ENCODE measurements at places on chromosomes 1 and 21.

DNA sequence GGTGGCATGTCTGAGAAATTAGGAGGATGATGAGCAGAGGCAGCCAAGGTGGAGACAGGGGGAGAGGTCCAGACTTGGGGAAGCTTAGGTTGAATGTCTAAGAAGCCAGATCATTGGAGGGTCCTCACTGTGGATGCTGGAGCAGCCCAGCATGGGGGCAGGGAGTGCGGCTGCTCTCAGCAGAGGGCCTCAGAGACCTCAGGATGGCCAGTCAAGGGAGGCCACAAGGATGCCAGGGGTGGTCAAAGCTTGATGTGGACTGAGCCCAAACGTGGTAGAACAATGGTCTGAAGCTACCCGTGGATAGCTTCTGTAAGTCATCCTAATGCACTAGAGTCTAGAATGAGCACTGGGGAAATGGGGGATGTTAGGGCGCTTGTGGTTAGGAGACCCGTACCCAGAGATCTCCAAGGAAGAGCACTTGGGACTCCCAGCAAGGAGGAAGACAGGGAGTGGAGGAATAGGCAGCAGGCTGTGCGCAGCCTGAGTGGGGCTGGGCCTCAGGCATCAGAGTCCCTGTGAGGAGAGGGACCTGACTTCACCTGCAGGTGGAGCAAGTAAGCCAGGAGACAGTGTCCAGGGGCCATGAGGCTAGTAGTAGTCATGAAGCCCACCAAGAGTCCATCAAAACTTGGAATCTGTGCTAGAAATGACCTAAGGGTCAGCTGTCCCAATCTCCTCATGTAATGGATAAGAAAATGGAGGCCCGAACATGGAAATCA, 4.3 kb upstream of the S100A9 start:
- peak; percentile 59 for DNase-seq

DNA sequence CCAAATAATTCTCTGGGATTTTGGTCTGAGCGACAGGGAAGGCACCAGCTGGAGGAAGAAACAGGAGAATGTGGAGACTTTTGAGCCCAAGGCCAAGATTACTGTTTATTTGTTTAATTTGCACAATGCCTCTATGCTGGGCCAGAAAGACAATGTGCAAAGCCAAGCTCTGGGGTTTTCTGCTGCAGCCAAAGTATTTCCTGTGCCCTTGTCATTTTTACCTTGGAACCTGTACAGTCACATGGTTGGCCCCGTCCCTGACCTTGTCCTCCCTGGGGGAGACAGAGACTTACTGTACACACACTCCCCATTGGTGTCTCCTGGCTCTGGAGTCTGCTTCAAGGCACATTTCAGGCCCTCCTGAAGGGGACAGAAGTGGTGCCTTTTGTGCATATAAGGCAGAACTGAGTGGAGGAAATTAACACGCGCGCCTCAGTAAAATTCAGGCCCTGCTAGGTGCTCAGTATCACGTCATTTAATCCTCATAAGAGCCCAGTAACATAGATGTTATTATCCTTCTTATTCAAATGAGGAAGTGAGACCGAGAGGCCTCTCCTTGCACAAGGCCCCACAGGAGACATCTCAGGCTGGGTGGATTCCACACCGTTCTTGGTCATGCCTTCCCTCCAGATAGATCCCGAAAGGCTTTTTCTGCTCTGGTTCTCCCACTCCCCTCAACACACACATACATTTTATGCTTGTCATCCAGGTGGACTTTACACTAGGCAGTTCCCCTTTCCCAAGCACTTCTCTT, 21.1 kb downstream of the C1orf115 start:
- DNase-seq, result no peak

- DNase-seq, result no peak
Observed at GRCh38 chr1:243407284-243408018, 151.6 kb downstream of the SDCCAG8 start.

DNA sequence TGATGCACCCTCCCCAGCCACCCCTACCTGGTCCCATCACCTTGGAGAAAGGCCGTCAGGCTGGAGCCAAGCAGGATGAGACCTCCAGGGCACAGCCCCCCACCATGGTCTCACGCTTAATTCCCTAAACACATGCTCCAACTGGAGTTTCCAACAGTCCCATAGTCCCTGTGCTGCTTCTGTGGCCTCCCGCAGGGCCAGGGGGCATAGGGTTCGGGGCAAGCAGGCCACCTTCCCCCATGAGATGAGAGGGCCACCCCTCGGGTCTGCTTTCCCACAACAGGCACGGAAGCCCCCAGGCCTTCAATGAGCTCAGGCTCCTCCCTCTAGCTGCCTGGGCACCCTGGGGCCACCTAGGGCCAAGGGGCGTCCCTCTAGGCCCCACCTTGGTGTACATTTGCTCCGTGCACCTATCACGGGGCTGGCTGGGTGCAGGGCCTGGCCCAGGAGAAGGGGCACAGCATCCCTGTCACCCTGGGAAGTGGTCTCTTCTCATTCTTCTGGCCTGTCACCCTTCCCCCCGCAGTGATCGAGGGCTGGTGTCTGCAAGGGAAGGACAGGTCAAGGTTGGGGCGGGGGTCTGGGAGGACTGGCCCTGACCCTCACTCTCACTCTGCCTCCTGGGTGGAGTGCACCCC, 42.4 kb downstream of the TRIM11 start:
- peak; percentile 7 for DNase-seq

DNA sequence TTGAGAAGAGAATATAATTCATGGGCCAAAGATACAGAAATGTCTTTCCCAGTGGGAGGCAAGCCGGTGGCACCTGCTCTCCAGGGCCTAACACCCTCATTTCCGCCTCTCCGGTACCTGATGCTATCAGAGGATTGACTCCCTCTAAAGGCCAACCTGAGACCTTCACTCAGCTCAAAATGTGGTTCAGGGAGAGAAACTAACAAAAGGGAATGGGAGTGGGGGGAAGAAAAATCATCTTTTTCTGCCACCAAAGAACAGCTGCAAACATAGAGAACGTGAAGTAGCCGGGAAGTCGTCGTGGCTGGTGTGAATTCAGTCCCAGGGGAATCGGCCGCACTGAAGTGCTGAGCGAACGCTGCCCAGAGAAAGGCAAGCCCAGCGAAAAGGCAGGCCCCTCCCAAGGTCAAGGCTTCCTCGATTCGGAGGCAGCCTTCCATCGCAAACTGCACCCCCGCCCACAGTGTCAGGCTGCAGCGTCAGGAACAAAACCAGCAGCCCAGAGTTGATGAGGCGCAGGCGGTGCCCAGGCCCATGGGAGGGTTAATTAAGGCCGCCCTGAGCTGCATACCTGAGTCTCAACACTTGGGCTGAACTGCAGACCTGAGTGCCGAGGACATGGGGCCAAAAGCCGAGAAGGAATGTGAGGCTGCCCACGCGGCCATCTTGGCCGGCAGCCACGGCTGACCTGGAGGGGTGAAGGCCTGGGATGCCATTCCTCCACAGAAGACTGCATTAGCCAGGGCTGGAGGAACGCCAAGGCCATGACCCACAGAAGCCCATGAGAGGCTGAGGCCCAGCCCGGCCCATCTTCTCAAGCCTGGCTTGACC, 160.2 kb downstream of the PSMG1 start:
- no peak for DNase-seq

- DNase-seq, result no peak
Observed at GRCh38 chr1:200150721-200151120, 123.2 kb downstream of the NR5A2 start.

GRCh38 chr1:76073481-76073880, 1.1 kb upstream of the ST6GALNAC3 start:
- no peak for DNase-seq

DNA sequence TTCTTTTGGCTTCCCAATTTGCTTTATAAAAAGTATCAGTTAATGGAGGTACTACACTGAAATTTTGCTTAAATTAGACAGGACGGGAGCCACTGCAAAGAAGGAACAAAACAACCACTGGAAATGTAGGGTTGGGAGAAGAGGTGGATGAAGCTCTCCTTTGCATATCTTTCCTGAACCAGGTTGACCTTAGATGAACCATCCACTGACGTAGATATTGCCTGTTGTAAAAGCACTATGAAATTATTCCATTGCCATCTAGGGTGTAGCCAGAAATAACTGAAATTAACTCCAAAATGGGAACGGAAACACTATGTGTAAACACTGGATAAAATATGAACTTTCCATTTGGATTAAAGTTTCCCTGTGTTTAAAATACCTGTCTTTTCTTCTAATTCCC, 1.2 kb upstream of the ABL2 start:
- DNase-seq, result no peak

GRCh38 chr1:62746086-62746808, 37.7 kb upstream of the ATG4C start:
- no peak for DNase-seq

GRCh38 chr1:65493802-65494201, 73.3 kb downstream of the LEPR start:
- no peak for DNase-seq

- no peak for DNase-seq
Observed at GRCh38 chr1:154784924-154785531, 85.1 kb downstream of the KCNN3 start.

DNA sequence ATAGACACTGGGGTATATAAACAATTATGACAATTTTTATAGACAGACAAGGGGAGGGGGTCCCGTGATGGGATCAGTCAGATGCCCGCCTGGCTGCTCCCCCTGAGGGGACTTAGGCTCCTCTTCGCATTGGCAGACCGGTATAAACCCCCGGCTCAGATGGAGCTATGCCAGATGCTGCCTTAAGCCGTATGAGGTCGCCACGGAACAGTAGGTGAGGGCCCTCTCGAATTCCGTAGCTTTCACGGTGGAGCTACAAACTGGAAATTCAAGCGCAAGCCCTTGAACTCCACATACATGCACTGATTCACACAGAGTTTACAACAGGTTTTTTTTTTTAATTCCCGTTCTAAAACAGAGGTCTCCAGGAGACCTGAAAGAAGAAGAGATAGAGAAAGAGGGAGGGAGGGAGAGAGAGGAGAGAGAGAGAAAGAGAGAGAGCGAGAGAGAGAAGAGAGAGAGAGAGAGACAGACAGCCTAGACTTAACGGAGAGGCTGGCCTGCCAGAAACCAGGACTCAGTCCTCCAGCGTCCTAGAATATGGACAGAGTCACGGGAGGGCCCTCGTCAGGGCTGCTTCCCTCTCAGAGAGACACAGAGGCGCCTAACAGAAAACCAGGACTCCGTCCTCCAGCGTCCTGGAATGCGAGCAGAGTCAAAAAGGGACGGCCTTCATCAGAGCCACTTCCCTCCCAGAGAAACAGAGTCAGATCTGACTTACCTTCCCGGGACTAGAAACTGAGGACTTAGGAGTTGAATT, 24.4 kb upstream of the TMEM54 start:
- DNase-seq, result peak; percentile 53

DNA sequence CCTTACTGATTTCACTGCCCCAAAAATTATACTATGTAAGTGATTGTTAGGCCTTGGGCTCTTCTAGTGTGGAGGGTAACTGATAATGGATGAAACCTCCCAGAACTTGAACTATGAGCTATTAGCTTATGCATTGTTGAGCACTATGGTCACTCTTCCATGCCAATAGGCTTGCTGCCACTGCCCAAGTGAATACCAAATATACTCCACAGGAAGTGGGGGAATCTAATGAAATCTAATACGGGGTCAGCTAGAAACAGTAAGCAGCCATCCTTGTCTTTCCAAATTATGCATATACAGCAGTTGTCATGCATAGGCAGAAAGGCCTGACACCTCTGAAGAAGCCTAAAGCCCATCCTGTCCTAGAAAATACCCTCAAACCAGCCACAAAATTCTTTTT, 198.7 kb upstream of the PTBP2 start:
- DNase-seq, result no peak

- peak; percentile 16 for DNase-seq
Observed at GRCh38 chr1:208668991-208669390, 424.8 kb upstream of the PLXNA2 start.

GRCh38 chr1:209704584-209704983, at the start of gene HSD11B1:
TSS of gene HSD11B1 (plus strand) at chr1:209704846. CDS start at chr1:209704943, 97 bp downstream.
- DNase-seq, result no peak

GRCh38 chr21:42843056-42843455, 36.3 kb downstream of the WDR4 start:
- DNase-seq, result peak; percentile 4

- DNase-seq, result no peak
Observed at GRCh38 chr1:56817716-56818463, 1.3 kb downstream of the FYB2 start.

- DNase-seq, result peak; percentile 73
Observed at GRCh38 chr1:68321084-68321685, 88.9 kb upstream of the WLS start.

DNA sequence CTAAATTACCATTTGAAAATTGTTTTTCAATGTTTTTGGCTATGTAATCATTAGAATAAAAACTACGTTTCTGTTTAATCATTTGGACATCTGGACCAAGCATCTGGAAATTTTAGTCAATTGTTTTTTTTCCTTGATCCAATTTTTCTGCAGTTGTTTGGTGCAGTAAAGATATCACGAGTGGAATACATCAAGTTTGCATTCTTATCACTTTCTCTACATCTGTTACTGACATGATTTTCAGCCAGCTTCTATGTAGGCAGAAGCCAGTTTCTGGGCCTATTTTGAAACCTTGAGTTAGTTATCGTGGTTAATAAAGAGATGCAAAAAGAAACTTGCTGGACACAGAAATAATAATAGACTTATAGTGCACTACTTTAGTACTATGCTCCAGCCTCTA, 277.9 kb upstream of the ADAMTS5 start:
- no peak for DNase-seq

DNA sequence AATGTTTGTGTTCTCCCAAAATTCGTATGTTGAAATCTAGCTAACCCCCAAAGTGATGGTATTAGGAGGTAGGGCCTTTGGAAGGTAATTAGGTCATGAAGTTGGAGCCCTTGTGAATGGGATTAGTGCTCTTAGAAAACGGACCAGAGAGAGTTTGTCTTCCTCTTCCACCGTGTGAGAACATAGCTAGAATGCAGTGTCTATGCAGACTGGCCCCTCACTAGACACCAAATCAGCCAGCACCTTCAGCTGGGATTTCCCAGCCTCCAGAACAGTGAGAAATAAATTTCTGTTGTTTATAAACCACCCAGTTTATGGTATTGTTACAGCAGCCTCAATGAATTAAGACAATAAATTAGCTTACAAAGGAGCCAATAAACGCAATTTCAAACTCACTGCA, 58.0 kb downstream of the KIAA0319L start:
- no peak for DNase-seq

GRCh38 chr21:41536076-41536826, 28.3 kb upstream of the TMPRSS2 start:
- no peak for DNase-seq

- no peak for DNase-seq
Observed at GRCh38 chr1:224168859-224169380, 14.1 kb upstream of the DEGS1 start.

GRCh38 chr1:109530457-109531087, 9.1 kb upstream of the GPR61 start:
- no peak for DNase-seq

GRCh38 chr1:48018799-48019198, 21.6 kb upstream of the TRABD2B start:
- DNase-seq, result no peak

All from WTC11 (cell line).